ENCODE measurements at places on chromosomes 4 and X. TPM values are rescaled to one million over a fixed set of nuclear protein-coding genes. Genes with fewer than 3 reads are reported as not detected.

Gene SCARB2
- total RNA-seq, result 102 TPM

Gene CACNA1F
- total RNA-seq, result not detected

Gene MAGEB17
- total RNA-seq, result under 0.01 TPM

Gene FMR1NB
- total RNA-seq, result not detected

Gene CDKN2AIP
- total RNA-seq, result 16.8 TPM

DNA sequence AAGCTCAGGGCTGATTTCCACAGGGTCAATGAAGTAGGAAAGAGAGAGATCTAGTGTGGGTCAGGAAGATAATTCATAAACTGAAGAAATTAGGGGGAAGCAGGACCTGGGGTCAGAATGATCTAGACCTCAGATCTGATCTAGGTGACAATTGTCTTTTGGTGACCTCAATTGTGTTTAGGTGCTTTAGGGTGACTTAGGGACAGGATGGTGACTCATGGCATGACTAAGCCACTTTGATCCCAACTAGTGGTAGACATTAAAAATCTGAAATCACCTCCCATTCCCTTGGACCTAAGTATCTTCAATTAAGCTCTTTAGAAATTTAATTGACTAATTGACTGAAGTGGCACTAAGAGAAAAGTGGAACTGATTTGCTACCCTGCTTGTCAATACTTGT, 36.7 kb upstream of the GRXCR1 start:
- H3K4me3 ChIP-seq, result no peak overlapping the region
- no peaks in the 10 kb centered on the region for H3K4me1 ChIP-seq
- no peak overlapping the region for H3K27ac ChIP-seq
- H3K36me3 ChIP-seq, result no peaks in the 10 kb centered on the region
- no peaks in the 10 kb centered on the region for H3K27me3 ChIP-seq

- no peak overlapping the region for H3K4me3 ChIP-seq
- H3K27ac ChIP-seq, result no peak overlapping the region
- H3K36me3 ChIP-seq, result no peaks in the 10 kb centered on the region
- H3K27me3 ChIP-seq, result no peaks in the 10 kb centered on the region
Measured at GRCh38 chr4:147844781-147845180, 112.9 kb downstream of the ARHGAP10 start.
